ENCODE measurements at places on chromosomes 16 and 17. TPM values are rescaled to one million over a fixed set of nuclear protein-coding genes. Genes with fewer than 3 reads are reported as not detected.

Gene TMED6
- total RNA-seq, result not detected

Gene PDXDC1
- total RNA-seq, result 50.5 TPM

Gene GCGR
- not detected for total RNA-seq

Gene PDE6G
- not detected for total RNA-seq

Gene NLRC5
- 10.6 TPM for total RNA-seq

Gene MSLN
- total RNA-seq, result not detected

Gene DPEP2NB
- total RNA-seq, result not detected

Gene CORO1A
- total RNA-seq, result 0.60 TPM

Gene CSH1
- not detected for total RNA-seq

Gene IGSF6
- not detected for total RNA-seq

Gene IL17C
- not detected for total RNA-seq

Gene IRX6
- not detected for total RNA-seq

Gene DHRS11
- total RNA-seq, result 7.6 TPM

Gene KRTAP2-1
- not detected for total RNA-seq

Gene TEKT5
- total RNA-seq, result 0.34 TPM

Gene RASL10B
- total RNA-seq, result 1.1 TPM

Gene LRRC75A
- 1.4 TPM for total RNA-seq

Gene OR2C1
- total RNA-seq, result 0.43 TPM

Gene DNAI2
- not detected for total RNA-seq

Gene USP32
- 46.8 TPM for total RNA-seq

Gene CES5A
- not detected for total RNA-seq

Gene RBFOX1
- not detected for total RNA-seq

Gene CCL1
- not detected for total RNA-seq

Gene CACNG3
- total RNA-seq, result not detected

Gene NGFR
- total RNA-seq, result 0.26 TPM

Gene HIC1
- total RNA-seq, result 32.2 TPM

Gene THUMPD1
- total RNA-seq, result 35.9 TPM

Gene ACSM2A
- not detected for total RNA-seq

Gene CRYBA1
- total RNA-seq, result not detected

Gene SHBG
- 0.47 TPM for total RNA-seq

Gene HBQ1
- total RNA-seq, result not detected

Gene RHBDL3
- 0.17 TPM for total RNA-seq

Gene ACE
- 12.6 TPM for total RNA-seq

Gene BRIP1
- 2.0 TPM for total RNA-seq

Gene CLEC19A
- not detected for total RNA-seq

Gene SMPD3
- total RNA-seq, result 0.09 TPM

Gene KRT34
- total RNA-seq, result not detected

Gene HOXB8
- not detected for total RNA-seq

Gene PRR15L
- not detected for total RNA-seq

Gene DNAH2
- 0.16 TPM for total RNA-seq

Gene PIRT
- total RNA-seq, result not detected

Gene VTN
- total RNA-seq, result 0.09 TPM

Gene NPW
- 0.47 TPM for total RNA-seq

Gene OSGIN1
- total RNA-seq, result 2.7 TPM

Gene CACNG5
- total RNA-seq, result not detected

Gene MAPT
- 0.60 TPM for total RNA-seq

Gene SCARF1
- 0.86 TPM for total RNA-seq

Gene ABCC6
- 2.1 TPM for total RNA-seq

Gene CRISPLD2
- 3.1 TPM for total RNA-seq

Gene MFAP4
- total RNA-seq, result 47.1 TPM

Data from bronchial smooth muscle cell (primary cell).